ENCODE measurements at places on chromosomes 2 and 18.
A peak's percentile ranks its signal among the peaks of the same experiment; 100 is the strongest.

GRCh38 chr18:6254456-6254855 lies 160.3 kb downstream of the L3MBTL4 start:
- no peak for DNase-seq

- no peak for DNase-seq
Measured at GRCh38 chr2:204180649-204181048, 244.1 kb downstream of the ICOS start.

DNA sequence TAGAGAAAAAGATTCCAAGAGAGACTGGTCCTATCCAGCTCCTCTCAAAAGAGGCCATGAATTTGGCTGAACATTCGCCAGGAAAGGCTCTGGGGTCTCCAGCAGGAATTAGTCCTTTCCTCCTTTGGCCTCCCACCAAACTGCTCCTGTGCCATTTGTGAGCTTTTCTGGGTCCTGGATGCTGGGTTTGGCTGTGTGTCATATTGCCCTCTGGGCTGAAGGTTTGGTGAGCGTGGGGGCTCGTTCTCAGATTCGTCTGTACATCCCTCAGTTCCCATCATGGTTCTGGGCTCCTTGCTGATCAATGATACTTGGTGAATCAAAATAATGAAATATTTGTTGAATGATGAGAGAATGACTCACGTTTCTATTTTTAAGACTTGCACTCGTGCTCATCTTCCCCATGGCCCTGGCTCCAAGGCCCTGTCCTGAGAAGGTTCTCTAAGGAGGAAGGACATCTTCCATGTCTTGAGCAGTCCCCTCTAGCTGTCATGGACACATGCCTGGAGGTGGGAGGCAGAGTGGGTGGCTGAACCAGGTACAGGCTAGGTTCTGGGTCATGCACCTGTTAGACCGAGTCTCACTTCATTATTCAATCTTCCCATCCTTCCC lies 47.8 kb upstream of the RHOB start:
- DNase-seq, result no peak

DNA sequence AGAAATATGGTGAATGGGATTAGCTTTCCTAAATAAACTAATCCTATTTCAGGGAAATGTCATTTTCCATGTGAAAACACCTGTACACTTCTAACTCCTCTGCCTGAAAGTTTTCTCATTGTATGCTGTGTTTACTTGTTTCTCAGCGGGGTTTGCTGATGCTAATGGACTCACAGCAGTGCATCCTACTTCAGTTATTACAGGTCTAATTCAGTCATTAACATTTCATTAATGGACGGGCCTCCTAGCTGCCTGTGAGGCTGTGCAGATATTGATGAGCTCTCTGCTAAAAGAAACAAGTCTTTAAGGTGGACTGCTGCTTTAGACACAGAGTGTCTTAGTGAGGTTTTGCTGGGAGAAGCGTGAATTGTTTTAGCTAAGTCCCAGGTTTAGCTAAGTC lies 1342.0 kb upstream of the ZEB2 start:
- DNase-seq, result no peak

GRCh38 chr2:82182270-82182669 lies 1877.7 kb upstream of the LRRTM1 start:
- no peak for DNase-seq

- DNase-seq, result no peak
Measured at GRCh38 chr18:24181806-24182205, 42.9 kb downstream of the CABYR start.

DNA sequence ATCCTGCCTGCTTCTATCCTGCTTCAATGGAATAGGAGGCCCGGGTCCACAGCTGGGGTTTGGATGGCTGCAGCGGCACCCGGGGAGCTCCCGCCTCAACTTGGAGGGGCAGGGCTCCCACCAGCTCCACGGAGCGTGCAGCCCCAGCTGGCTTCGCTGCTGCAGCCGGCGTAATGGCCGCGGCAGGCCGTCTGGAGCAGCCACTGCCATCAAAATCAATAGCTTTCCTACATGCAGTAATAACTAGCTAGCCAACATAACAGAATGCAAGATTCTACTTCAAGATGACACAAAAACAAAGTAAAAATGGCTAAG lies 154.2 kb upstream of the RMP24 start:
- no peak for DNase-seq

DNA sequence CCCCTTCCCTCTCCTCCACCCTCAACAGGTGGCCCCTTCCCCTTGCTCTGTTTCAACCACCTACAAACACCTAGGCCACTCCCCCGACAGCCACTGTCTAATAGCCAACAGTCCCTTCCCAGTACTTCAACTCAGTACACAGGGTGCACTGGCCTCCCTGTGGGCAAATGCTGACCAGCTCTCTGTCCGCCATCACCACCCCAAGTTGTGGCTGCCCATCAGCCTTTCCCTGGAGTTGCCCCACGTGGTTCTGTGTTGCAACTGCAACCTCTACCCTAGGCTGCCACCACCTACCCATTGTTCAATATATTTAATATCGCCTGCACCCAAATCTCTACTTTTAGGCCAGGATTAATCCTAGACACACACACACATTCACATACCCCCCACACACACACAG lies 173.5 kb downstream of the MREG start:
- no peak for DNase-seq

GRCh38 chr2:98713332-98714015 lies 17.5 kb downstream of the MGAT4A start:
- no peak for DNase-seq

DNA sequence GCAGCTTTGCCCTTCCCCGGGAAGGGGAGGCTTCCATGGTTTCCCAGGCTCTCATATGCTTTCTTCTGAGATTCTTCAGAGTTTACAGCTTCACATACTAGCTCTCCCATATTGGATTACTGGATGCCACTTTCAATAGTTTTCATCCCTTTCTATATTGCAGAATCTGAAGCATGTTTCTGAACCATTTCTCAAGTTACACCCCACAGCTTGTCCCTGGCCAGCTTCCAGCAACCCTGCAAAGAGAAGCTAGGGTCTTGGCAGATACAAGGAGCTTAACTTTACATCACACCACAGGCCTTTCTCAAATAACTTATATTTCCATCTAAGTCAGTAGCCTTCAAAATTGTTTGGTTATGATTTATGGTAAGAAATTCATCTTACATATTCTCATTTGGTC lies 39.6 kb downstream of the LHCGR start:
- no peak for DNase-seq

GRCh38 chr2:207097278-207097677 lies 68.5 kb downstream of the KLF7 start:
- no peak for DNase-seq

DNA sequence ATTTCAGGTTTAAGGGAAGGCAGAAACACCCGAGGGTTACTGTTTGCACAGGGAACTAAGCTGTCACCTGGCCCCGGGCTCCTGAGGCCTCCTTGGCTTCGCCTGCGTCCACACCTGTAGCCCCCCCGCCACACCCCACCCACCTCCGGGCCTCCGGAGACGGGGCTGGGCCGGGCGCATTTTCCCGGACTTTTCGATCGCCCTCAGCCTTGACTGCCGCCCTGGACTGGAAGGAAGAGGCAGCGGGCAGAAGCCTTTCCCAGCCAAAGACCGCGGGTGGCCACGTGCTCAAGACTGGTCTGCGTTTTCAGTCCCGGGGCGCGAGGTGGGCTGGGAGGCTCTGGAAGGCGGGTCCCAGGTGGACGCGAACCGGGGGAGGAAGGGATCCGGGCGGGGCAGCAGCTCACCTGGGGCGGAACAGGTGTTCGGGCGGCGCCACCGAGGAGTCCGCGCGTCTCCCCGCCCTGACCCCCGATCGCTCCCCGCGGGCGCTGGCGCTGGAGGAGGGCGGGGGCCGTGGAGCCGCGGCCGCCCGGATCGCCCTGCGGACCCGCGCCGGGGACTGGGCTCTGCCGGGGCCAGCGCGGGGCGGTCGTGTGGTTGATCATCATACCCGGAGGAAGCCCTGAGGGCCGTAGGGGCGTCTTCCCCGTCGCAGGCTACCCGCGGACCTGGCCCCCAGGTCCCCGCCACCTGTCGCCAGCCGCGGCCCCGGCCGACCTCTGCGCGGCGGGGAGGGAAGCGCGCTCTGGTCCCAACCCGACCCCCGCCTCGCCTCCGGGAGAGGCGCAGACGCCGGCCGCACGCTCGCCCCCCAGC lies 3.2 kb downstream of the ID2 start:
- DNase-seq, result peak; percentile 84

DNA sequence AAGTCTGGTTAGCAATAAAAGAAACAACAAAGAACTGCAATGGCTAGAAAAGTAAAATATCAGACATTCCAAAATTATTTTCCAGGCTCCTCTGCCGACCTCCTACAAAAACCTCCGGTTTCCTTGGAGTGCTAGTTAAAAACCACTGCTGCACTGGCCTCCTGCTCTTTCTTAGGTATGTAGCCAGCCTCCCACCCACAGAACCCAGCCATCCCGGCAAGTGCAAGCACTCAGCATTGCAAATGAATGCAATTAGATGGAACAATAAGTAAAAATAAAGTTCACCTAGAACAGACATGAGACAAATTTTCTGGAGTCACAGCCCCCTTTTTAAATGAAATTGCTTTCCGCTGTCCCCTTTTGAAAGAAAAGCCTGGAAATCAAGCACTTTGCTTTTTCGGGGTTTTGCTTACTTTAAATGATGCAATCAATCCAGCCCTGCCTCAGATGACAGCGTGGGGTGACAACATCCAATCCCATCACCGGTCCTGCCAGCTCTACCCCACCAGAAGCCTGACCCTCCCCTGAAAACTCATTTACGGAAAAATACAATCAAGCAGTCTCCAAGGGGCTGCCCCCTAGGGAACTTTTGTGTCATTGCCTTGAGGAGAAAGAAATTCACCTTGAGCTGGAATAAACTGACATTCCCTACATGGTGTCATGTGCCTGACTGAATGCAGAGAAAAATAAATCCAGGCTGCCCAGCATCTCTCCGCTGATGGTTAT lies 199.8 kb downstream of the EPHA4 start:
- peak; percentile 55 for DNase-seq

- DNase-seq, result no peak
Measured at GRCh38 chr2:145119225-145119624, 599.3 kb upstream of the ZEB2 start.

- DNase-seq, result peak; percentile 19
Measured at GRCh38 chr2:1407950-1408675, 5.2 kb upstream of the TPO start.

GRCh38 chr2:108417254-108417653 lies 31.8 kb upstream of the GCC2 start:
- no peak for DNase-seq

DNA sequence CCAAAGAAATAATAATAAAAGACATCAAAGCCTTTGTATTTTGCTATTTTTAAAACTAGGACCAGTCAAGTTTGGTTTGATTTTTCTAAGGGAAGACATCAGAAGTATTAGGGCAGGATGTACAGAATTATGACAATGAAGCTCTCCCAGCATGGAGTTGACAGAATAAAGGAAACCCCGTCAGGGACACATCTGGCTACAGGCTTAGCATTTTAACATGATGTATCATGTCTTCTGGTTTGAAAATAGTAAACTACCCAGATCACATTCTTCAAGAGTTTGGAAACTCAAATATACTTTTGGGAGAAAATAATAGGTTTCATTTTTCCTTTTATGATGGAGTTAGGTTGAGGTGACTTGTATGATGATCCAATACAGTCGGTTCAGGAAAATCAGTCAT lies 552.0 kb upstream of the CDH2 start:
- DNase-seq, result no peak

DNA sequence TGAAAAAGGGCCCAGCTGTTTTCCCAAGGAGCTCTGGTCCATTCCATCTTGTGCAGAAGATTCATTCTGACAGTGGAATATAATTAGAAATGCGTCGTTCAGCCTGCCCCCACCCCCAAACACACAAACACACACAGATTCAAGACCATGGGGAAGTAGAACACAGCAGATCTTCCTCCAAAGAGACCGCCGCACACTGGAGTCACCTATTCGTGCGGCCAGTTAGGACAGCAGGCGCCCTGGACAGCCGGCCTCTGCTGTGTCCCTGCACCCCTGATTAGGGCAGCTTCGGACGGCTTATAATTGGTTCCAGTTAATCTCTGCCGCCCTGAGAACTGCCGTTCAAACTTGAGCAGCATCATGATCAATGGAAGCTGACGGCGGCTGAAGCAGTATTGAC lies 116.0 kb downstream of the GBX2 start:
- DNase-seq, result no peak

GRCh38 chr2:178502751-178503150 lies 22.5 kb downstream of the PLEKHA3 start:
- DNase-seq, result no peak

DNA sequence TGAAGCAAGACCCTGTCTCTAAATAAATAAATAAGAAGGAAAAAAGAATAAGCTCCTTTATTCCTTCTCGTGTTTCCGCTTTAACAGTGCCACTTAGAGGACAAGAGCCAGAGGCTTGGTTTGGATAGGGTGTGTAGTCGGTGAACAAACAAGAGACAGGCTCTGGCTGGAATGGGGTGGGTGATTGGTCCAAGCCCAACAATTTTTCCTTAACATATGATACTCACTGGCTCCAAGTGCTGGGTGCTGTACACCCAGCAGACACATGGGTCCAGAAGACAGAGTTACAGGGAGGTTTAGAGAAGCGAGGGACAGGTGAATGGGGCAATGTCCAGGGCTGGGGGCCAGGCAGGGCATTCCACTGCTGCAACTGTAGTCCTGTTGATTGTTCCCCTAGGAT lies 77.8 kb downstream of the NCAPH start:
- no peak for DNase-seq

DNA sequence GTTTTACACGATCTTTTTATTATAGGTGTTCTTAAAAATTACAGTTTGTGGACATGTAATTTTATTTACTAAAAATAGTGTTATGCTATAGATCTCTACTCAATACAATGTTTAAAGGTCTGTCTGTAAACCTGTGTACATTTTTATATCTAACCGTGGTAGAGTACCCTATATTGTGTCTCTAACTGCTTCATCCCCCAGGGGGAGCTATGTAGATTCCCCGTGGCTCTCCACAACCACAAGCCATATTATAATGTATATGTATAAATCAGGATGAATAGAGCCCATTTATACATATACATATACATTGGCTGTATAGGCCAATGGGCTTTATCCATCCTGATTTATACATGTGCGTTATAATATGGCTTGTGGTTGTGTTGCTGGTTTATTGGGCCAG lies 59.4 kb downstream of the ADAM23 start:
- DNase-seq, result no peak

DNA sequence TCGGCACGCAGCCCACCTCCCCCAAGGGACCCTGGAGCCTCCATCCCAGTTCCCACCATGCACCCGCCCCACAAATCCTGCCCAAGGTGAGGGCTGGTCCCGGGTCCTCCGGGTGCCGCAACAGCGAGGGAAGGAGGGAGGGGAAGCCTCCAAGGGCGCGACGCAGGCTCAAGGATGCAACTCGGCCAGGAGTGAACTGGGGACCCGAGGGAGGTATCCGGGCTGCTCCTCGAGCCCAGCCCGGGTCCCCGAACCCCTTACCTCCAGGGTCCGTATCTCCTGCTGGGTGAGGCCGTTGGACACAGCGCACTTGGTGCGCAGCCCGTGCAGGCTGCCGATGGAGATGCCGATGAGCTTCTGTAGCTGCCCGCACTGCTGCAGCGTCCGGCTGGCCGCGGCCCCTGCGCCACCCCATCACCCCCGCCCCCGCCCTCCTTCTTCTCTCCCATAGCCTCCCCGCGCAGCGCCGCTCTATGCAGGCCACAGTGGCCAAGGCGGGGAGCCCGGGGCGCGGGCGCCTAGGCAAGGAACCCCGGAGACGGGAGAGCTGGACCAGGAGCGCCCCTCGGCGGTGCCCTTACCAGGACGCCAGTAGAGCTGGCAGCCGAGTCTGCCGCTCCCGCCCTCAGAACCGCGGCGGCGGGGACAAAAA lies 124.1 kb downstream of the ANKRD30BL start:
- DNase-seq, result peak; percentile 80
